NCI-H2029 (cell line): ENCODE measurements at places on chromosomes 3 and 15.

- DNase-seq = no peak
These were observed 50.7 kb upstream of the TPRG1 start for GRCh38 chr3:189121092-189121491.

DNA sequence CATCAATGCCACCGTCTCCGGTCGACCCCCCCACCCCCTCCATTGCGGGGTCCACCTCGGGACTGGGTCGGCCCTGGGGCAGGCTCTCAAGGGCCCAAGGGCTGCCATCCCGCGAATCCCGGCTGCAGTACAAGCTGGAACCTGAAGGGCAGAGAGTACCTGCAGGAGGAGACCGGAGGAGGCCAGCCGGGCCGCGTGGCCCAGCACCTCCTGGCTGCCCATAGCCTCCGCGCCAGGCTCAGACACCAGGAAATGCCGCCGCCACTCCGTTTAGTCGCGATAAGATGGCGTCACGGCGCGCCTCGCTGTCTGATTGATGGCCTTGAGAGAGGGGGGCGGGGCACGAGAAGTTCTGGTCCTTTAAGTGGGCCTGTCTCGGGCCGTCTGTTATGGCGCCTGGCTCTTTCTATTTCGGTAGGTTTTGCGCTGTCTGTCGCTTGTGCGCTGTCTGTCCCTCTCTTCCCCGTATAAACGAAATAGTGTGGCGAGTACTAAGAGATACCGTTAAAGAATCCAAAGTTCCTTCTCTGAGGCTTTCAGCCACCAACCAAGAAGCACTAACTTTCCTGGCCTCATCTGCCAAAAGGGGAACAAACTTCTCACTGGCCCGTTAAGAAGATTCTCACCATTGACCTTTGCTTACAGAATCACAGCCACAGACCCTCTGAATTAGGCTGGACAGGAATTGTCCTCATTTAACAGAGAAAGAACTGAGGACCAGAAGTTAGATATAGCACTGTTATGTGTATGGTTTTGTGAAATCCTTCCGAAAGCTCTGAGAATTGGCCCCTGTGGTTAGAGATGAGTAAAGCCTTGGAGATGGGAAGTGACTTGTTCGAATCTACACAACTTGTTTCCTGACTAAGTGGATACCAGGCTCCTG lies at the start of gene RFT1:
Gene RFT1, minus strand, starts transcription at position 257 of the 883 bp plus-strand sequence. Its CDS starts 35 bp downstream, at position 222.
- peak; percentile 69 for DNase-seq

DNA sequence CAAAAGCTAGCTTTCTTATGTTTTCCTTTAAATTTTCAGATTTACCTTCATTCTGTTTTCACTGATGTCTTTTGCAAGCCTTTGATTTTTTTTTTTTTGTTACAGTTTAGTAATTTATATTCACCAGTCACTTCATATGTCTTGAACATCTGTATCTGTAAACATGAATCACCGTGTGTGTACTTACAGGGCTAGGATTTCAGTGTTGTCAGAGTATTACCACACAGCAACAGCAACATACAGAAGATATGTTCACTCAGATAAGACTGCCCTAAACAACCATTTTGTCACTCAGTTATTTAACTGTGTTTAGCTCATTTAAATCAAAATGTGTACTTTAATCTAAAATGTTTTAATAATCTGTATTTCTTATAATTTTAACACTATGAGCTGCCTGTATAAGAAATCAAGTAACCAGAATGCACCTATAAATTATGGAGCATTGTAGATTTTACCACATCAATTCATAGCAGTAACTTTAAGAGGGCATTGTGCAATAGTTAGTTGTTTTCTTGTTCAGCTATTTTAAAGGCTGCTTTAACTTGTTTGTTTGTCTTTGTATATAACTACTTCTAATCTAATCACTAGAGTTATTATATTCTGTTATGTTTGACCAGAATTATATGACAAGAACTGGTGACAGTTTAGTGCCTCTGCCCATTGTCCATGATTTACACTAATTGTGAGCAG lies 50.4 kb downstream of the GHSR start:
- no peak for DNase-seq

DNA sequence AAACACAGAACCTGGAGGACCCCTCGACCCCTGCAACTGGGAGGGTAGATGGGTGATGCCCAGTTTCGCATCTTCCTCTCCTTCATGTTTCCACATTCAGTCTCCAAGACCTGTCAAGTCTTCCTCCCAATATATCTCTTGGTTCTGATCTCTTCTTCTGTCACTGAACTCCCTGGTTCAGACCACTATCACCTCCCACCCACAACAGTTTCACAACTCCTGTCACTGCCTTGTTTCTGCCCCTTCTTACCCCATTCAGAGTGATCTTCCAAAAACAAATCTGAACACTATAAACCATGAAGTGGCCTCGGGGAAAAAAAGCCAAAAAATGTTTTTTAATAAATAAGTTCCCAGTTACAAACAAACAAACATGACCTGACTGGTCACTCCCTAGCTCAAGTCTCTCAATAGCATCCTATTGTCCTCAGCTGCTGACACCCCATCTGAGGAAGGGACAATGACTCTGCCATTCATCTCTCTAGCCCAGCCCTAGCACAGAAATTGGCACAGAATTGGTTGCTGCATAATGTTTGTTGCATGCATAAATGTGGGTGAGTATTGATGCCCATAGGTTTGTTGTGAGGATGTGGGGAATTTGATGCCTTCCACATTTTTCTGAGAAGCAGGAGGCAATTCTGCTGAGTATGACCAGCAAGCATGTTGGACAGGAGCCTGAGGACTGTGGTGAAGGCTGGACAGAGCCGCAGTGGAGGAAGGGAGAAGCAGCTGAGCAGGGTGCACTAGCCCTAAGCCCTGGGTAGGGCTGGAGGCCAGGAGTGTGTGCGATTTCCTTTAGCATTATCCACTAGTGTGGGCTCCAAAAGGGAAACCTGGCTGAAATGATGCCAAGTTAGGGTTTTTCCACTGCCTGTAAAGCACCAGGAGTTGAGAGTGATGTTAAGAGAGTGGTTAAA lies 12.2 kb upstream of the XYLB start:
- DNase-seq = no peak

DNA sequence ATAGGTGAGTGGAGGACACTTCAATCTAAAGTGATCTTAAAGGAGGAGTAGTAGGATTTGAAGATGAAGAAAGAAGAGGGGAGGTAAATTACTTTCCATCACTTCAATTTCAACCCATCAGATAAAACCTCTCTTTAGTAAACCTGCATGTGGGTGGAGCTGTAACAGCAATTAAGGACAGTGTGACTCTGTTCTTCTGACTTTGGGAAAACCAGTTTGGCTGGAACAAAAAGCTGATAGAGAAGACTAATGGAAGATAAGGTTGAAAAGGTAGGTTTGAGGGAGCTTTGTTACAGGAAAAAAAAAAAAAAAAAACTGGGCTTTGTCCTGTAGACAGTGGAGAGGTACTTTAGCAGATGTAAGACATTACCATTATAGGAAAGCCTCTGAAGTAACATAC lies 4.5 kb upstream of the GSK3B start:
- peak; percentile 27 for DNase-seq

DNA sequence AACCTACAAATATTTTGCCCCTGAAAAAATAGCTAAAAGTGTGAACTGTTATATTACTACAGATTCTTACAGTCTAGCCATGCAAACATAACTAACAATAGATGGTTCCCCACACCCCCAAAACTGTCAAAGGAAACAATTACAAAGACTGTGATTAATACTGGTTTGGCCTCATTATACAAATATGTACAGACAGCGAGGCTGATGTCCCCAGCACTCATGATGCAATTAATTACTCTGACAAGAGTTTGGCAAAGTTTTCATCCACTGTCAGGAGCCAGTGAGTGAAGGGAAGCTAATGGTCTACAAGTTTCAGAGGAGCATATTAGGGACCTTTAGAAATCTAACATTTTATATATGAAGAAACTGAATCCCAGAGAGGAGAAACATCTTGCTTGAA lies 61.0 kb downstream of the HMG20A start:
- no peak for DNase-seq

GRCh38 chr15:60548101-60548500 lies 69.2 kb upstream of the ICE2 start:
- DNase-seq = no peak

GRCh38 chr15:92821491-92822116 lies 78.5 kb upstream of the CHD2 start:
- DNase-seq = peak; percentile 21

DNA sequence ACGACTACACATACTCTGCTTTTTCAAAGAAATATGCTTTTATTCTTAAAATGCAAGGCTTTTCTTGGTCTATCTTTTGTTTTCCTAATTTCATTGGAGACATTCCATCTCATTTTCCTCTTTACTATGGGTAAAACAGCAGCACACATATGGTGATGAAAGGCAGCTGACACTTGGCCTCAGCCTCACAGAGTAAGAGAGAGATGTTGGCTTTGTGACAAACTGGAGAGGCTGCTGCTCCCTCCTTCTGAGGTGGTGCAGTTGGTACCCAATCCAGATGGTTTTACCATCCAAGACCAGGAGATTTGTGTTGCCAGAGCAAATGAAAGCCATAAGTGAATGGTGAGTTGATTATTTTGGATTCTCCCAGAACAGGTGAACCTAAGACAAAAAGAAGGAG lies 13.2 kb upstream of the SLC2A2 start:
- DNase-seq = no peak

GRCh38 chr3:123085293-123085931 lies 18.6 kb downstream of the PDIA5 start:
- no peak for DNase-seq

DNA sequence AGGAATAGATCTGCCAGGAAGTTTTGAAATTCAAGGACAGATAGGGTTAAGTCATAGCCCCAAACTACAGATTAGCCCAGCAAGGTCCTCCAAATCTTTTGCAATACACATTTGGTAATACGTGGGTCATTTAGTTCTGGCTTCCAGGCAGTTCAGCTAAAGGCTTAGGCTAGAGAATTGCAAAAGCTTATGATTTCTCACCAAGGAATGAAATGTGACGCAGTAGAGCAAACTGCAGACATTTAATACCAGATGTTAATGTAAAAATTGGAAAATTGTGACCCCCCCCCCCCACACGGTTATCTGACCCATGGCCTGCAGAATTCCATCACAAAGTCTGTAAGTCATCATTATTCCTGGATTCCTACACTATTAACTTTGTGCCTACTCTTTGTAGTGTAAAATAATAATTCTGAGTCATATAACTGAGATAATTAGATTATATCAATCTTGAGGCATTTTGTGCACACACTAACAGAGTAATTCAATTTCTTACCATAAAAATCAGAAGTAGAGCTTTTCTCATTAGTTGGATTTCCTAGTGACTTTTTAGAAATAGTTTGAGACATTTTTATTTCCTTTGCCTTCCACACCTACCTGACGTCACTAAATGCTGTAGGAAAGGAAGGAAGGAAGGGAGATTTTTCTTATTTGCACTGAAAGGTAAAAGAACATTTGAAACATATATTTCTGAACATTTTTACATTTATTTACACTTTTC lies 235.2 kb downstream of the DTWD1 start:
- no peak for DNase-seq

- no peak for DNase-seq
These were observed 59.5 kb downstream of the ERC2 start for GRCh38 chr3:56408761-56409196.

DNA sequence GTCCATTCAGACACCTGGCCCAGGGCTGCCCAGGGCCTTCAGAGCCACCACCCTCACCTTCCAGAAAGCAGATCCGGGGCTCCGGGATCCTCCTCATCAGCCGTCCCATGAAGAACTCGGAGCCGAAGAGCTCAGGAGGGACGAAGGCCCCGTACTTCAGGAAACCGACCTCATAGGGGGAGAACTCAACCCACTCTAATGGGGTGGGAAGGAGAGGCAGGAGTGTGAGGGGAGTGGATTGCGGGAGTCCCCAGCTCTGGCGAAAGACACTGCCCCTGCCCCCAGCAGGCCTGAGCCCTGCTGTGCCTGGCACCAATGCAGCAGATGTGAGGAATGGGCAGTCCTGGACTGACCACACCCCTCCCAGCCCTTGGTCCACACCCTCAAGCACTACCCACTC lies 22.6 kb downstream of the PLA2G4D start:
- DNase-seq = no peak

DNA sequence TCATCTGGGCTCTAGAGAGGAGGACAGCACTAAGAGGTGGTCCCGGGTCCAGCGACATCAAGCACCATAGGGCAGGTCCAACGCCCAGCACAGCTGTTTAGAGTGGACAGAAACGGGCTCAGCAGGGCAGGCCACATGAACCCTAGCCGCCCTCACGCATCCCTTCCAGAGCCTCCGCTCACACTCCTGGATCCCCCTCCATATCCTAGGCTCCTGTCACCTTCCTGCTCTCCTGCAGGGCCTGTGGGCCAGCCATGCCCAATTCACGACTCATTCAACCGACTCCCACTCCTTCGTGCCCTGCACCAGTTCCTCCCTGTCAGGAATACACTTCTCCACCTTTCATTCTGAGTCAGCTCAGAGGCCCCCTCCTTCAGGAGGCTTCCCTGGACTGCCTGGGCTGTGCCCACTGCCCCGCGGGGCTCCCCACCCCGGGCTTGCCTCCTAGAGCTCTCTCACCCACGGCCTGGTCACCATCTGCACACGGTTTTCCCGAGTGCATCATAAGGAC lies 90.2 kb downstream of the LINGO1 start:
- DNase-seq = no peak

DNA sequence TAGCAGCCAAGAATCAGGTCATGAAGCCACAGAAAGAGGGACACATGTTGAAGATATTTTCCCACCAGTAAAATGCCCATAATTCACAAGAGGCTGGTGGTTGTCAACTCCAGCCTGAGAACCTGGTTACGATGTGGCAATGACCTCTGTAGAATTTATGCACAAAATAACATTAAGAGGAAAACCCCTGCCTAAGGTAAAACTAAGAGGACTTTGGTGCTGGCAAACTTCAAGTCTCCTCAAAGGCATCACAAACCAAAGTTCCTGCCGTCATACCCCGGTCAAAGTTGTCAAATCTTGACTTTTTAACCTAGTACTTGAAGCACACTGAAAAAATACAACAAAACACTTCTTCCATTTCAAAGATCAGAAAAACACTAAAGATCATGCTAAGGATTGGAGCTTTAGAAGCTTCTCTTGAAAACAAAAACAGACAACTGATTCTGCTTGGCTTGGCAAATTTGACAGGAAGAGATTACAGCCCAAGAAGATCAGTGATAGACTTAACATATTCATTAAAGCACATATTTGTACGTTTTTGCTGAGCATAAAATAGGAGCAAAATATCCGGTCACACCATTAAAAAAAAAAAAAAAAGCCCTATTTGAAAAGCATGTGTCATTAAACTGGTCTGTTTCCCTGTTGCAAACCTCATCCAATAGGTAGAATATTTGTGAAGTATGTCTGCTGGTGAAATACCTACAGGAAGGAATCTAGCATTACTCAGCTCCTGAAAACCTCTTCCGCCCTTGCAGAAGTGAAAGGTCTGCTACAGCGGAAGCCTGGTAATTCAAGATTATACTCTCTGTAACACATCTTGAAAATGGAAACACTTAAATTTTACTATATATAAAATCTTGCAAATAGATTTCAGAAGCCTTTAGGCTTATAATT lies 22.8 kb downstream of the EIF4E3 start:
- DNase-seq = no peak

GRCh38 chr3:171038342-171038741 lies 11.8 kb upstream of the SLC2A2 start:
- DNase-seq = no peak

GRCh38 chr15:75663931-75664421 lies 16.3 kb downstream of the SNX33 start:
- DNase-seq = no peak
